Left kidney (tissue), 8 donors: ENCODE measurements at places on chromosomes 3 and 15. TPM values are rescaled to one million over a fixed set of nuclear protein-coding genes. Genes with fewer than 3 reads are reported as not detected.

DNA sequence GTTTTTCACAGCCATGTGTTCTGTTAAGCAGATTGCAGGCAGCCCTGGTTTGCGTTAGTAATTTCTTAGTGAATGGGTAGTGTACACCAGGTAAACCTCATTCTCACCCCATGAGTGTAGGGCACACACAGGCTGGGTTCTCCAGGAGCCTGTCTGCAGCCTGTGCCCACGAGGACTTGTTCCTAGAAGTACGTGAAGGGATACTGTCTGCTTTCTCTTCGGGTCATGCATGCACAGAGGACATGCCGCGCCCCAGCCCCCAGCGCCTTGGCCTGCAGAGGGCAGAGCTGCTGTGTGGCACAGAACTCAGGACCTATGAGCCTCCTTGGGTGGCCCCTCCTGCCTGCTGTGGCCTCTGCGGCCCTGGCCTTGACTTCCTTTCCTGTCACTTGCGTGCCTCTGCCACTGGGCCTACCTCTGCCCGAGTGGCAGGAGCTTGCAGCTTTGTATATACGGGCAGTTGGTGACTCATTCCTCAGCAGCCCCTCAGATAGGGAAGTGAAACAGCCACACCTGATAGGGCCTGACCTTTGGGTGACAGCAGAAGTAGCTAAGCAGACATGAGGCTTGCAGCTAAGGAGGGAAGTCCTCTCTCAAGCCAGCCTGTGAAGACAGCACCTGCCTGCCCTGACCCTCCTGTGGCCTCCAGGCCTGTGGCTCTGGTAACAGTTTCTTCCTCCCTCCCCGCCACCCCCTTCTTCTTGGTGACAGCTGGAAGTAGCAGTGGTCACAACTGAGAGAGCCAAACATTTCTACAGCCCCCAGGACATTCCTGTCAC lies 19.5 kb downstream of the PPCDC start:
- DNase-seq, result no peak

DNA sequence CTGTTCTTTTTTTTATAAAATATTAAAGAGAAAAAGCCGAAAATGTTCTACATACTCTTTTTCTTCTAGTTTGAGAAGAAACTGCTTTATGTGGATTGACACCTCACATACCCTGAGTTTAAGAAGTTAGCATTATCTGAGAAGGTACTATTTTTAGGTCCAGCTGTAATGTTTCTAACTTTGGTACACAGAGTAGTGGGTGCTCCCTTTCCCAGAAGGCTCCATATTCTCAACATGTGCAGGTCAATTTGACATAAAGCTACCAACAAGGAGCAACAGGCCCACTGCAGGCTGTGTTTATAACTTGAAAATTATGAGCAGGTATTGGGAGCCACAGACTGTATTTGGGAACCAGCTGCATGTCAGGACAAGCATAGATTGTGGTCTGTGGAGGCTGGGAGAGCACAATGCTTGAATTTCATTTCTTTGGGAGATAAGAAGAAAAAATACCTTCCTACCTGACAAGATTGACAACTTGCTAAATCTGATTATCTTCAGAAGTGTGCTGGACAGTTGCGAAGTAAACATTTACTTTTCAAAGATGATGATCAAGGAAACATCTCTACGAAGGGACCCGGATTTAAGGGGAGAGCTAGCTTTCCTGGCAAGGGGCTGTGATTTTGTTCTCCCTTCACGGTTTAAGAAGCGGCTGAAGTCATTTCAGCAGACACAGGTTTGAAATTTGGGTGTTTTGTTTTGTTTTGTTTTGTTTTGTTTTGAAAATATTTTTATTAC lies 57.2 kb downstream of the PPP2R3A start:
- no peak for DNase-seq

DNA sequence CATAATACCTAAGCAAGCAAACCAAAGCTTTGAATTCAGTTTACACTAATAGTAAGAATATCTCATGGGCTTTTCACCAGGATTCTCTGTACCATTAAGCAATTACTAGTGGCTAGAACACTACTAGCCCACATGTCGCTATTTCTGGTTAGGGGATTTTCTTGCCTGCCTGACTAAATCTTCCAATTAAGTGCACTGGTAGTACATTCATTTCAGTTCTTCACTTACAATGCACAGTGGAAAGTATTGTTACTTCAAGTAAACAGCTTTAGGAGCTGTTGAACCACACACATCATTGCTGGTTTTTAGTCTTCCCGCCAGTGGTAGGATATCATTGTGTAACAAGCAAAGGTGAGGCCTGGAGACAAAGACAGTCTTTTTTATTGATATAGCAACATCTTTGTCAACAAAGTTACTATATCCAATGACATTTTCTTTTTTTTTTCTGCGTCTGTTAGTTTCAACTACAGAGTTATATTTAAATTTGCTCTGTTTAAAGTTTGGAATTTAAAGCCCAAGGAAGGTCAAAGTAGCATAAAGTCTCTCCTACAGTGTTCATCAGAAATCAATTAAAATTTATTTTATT lies 826.8 kb upstream of the NR2F2 start:
- no peak for DNase-seq

GRCh38 chr3:29751647-29752314 lies 470.9 kb downstream of the RBMS3 start:
- no peak for DNase-seq

Gene ISL2
- polyA plus RNA-seq, result not detected
